SK-N-MC (cell line): ENCODE measurements at places on chromosomes 1 and 21.

DNA sequence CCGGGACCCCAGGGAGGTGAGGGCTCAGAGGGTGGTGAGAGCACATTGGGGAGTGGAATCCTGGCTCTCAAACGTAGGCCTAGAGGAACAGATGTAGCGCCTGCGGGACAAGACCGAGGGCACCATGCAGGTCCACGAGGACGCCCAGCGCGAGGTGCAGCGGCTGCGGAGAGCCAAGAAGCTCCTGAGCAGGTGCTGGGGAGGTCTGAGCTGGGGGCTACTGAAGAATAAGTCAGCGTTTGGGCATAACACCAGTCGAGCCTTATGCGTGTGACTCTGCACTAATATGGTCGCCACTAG lies 2.6 kb upstream of the NBPF3 start:
- DNase-seq = no peak

DNA sequence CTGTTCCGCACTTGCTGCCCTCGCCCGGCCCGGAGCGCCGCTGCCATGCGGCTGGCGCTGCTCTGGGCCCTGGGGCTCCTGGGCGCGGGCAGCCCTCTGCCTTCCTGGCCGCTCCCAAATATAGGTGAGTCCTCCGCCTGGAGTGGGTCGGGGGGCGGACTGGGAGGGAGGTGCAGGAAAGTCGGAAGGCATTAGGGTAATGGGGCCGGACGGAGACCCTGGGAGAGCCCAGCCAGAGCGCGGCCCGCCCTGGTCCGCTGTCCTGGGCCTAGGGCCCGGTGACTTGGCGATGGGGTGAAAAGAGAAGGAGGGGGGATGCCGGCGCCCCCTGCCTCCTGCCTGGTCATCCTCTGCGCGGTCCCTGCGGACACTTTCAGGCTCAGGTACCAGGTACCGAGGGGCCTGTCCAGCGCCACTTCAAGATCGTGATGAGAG lies 243 bp downstream of the ADAM15 start:
- no peak for DNase-seq

GRCh38 chr21:27694667-27695066 lies 727.8 kb upstream of the ADAMTS5 start:
- DNase-seq = no peak

DNA sequence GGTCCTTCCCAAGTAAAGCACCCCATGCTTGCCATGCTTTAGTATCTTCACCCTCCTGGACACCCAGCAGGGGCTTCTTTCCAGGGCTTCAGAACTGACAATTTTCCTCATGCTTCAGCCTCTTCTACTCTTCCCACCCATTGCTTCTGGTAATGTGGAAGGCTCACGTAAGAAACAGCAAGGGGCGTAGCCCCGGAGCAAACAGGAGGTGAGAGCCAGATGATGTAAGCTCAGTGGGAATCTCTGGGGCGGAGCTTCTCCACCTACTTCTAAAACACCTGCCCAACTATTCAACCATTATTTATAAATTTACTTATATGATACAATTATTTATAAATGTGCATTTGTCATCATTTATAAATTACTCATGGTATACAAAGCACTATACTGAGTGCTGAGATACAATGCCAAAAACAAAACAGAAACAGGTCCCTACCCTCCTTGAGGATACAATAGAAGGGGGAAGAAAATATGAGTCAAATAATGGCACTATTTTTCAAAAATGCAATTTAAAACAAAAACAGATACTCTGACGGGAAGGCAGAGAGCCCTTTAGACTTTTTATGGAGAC lies 140.1 kb upstream of the CAMK1G start:
- DNase-seq = no peak

DNA sequence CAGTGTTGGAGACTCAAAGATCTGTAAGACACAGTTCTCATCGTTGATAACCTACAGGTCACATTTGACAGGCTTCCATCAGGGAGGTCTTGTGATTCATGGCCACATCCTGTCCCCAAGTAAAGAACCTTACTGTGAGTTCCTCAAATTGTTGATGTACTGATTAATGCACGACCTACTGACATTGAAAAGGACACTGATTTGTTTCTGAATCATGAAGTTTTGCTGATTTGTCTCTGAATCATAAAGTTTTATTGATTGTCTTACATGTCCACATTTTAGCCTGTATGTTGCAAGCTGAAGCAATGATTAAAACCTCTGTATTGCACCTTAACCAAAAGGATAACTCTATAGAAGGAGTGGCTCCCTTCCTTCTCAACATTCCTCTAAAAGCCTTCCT lies 476.3 kb upstream of the RUNX1 start:
- DNase-seq = no peak

- DNase-seq = no peak
Measured at GRCh38 chr1:183506561-183506960, 34.3 kb downstream of the SMG7 start.

DNA sequence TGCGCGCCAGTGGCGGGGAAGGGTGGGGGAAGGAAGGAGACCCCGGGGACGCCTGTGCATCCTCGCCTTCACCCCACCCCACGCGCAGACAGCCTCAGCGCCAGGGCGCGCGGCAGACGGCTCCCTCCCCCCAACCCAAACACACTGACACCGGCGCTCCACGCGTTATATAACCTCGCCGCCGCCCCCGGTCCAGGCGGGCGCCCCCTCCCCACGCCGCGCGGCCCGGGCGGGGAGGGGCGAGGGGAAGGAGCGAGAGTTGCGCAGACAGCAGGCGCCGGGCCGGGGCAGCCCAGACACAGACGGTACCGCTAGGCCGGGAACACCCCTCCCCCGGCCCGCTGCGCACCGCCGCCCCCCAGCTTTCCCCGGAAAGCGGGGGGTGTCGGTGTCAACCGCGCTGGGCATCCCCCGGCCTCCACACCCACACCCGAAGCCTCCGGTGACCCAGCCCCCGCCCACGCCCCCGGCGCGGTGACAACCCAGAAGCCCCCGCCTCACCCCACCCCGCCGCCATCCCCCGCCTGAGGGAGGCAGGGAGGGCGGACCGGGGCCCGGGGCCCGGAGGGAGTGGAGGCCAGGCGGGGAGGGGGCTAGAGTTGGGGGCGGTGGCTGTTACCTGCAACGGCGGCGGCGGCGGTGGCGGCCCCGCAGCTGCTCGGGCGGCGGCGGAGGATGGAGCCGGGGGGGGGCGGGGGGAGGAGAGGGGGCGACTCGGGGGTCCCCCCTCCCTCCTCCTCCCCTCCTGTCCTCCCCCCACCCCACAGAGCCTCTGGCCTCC lies 432 bp downstream of the AKT3 start:
- DNase-seq = no peak

GRCh38 chr1:26583646-26584485 lies 54.3 kb downstream of the RPS6KA1 start:
- no peak for DNase-seq

DNA sequence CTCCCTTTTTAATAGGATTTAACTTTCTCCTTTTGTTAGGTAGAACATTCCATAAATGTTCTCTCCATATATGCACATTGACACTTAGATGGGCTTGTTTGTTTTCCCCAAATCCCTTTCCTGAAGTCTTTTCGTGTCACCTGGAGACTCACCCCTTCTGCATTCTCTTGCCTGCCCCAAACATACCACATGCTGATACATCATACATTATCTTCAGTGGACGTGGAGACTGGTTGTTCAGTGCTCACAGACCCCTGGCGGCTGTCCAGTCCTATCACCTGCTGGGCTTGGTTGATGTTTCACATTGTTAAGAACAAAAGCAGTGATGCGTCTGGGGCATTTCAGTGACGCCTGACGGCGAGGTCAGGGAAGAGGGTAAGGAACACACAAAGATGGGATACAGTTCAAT lies 22.2 kb downstream of the FMOD start:
- no peak for DNase-seq

- peak; percentile 16 for DNase-seq
Measured at GRCh38 chr1:72837781-72838180, 555.4 kb upstream of the NEGR1 start.
